Cardiac fibroblast (primary cell): ENCODE measurements at places on chromosomes 5 and 9.
A peak's percentile ranks its signal among the peaks of the same experiment; 100 is the strongest.

GRCh38 chr9:93079371-93079770 is 16.6 kb upstream of the CARD19 start:
- no peak for DNase-seq

DNA sequence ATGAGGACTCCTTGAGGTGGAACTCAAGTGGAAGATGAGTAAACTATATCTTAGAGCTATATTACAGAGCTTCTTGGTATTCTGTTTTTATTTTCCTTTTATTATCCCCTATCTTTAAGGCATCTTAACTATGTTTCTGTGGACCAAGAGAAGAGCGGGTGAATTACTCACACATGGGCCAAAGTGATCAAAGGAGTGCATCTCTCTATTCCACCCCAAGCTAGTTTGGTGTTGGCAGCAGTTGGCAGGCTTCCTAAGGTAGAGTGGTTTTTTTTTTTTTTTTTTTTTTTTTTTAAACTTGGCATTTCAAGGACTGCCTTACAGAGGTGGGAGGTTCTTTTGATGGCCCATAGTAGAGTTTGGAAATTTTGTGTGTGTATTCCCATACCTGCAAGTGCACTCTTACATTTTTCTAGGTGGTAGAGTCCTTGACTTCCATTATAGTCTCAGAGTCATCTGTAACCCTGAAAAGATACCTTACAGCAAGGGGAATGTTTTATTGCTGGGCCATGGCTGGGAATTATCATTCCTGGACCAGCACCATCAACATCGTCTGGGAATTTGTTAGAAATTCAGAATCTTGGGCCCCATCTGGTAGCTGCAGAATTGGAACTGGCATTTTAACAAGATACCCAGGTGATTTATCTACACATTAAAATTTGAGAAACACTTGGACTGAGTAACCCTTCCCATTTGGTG is 51.0 kb downstream of the ARHGAP26 start:
- DNase-seq = no peak

- DNase-seq = no peak
These were observed 42.3 kb downstream of the NAIF1 start for GRCh38 chr9:128024761-128025308.

DNA sequence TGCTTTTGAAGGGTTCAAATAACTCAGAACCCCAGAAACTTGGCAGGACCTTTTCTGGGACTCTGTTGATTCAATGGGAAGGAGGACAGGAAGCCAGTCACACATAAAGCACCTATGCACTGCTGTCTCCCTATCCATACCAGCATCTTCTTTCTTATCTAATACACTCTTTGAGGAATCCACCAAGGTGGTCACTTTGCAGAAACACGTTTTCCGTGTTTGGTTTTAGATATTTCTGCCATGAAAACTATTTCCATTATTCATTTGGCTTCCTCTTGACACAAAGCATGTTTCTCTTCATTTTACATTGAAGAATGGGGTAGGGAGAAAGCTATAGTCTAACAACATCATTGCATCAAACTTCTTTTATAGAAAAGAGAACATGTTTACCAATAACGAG is 76.5 kb upstream of the NR3C1 start:
- no peak for DNase-seq

GRCh38 chr9:114310471-114311450 is 12.1 kb upstream of the ORM1 start:
- no peak for DNase-seq

GRCh38 chr5:72146056-72146455 is 38.8 kb downstream of the MAP1B start:
- no peak for DNase-seq

DNA sequence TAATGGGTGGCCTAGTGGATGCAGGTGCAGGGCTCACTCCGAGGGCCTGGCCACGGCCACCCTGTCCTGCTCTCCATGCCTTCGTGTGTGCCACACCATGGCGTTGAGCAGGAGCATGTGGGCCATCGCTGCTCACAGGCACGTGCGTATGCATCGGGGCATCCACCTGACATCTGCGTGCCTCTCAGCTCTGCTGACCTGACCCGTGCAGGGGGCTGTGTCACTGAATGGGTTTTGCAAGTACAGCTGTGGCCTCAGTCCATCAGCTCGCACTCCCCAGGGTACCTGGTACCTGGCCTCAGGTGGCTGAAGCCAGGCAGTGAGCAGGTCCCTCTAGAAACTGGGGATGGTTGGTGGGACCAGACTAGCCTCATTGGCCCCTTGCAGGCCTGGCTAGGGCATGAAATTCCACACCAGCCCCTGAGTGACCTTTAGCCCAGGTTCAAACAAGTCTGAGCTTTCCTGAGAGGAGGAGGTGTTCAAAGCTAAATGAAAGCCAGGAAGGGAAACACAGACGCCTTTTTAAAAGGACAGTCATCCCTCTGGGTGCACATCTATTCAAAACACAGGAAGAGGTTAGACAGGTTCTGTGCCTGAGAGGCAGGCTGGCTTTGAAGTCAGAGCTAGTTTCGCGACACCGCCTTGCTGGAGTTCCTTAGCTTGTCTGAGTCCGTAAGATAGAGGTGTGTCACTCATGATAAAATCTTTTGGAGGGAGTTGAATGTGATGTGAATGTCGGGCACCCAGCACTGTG is 74.0 kb downstream of the MACROH2A1 start:
- no peak for DNase-seq

DNA sequence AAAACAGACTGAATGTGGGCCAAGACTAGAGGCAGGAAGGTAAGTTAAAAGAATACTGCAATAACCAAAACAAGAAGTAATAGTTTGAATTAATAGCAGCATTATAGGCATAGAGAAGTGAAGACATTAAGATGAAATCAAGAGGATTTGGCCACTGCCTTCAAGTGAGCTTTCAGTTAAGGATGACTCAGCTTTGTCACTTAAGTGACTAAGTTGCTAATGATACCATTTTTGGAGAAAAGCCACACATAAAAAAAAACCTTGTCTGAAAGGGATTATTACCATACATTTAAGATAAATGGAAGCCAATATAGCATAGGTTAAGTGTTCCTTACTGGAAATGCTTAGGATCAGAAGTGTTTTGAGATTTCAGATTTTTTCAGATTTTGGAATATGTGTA is 57.0 kb downstream of the ECPAS start:
- DNase-seq = peak; percentile 41

DNA sequence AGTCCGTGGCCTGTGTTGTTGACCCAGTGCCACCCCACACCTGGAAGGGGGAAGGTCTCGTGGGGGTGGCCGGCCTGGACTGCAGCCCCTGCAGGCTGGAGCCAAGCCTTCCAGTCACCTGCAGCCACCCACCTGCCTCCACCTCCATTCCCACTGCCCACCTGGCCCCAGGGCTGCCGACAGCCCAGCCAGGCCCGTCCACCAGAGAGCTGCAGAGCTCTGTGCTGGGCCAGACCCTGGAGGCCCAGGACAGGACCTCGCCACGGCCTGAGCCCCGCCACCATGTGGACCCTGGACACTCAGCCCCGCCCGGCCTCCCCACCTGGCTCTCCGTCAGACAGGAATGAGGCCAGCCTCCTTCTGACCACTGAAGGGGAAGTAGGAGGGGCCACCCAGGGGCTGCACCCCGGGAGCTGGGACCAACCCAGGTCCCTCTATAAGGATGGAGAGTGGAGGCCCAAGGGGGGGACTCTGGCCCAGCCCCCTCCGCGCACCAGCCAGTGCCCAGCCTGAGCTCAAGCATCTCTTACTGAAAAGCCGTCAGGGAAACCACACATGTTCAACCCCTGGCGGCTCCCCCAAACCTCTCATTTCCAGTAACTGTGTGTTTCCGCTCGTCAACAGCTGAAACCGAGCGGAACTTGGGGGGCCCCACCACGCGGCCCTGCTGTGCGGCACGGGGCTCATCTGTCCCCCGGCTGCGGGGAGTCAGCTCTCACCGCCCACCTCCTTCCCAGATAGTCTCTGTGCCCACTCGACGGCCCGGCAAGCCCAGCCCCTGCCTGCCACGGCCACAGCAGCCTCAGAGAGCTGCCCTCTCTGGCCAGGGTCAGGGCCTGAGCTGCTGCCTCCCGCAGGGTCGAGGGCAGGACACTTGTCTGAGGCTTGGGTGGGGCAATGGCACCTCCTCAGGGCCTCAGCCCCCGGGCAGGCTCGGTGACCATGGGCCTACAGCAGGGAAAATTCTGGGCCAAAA is 12.8 kb downstream of the NOTCH1 start:
- DNase-seq = no peak

DNA sequence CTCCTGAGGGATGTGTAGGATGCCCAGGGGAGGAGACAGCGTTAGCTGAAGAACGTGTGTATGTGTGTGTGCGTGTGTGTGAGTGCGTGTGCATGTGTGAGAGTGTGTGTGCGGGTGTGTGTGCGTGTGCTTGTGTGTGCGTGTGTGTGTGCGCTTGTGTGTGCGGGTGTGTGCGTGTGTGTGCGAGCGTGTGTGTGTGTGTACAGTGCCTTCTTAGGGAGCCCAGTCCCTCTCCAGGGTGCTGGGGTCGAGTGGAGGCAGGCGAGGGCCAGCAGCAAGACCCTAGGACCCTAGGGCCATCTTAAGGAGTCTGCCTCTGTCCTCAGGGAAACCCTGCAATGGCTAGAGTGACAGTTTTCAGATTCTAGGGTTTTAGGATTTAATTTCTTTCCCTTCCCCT is 26.0 kb upstream of the STXBP1 start:
- DNase-seq = no peak

GRCh38 chr5:67957374-67957773 is 258.2 kb upstream of the PIK3R1 start:
- no peak for DNase-seq

GRCh38 chr5:32076699-32077695 is 97.1 kb downstream of the GOLPH3 start:
- DNase-seq = peak; percentile 81

DNA sequence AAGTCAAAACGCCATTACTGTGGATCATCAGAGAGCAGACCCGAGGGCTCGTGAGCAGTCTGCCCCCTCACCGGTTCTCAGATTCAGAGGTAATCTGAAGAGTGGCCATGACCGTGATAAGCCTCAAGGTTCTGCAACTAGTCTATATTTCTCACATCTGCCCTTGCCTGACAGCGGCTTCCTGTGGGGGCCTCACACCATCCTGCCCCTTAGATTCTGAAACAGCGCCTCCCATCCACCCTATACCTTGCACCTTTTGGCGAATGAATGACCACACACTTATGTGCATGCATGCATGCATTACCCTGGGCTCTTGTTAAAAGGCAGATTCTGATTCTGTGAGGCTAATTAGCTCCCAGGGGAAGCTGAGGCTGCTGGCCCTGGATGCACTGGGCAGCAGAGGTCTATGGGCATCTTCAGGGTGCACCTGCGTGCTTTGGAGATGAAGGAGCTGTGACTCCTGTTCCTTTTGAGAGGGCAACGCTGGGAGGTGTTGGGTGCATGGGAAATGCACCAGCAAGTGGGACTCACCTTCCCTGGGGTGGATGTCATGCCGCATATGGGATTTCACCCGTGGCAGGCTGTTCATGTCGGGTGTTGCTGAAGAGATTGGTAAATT is 7.8 kb upstream of the GADD45G start:
- DNase-seq = no peak

GRCh38 chr9:136860933-136861873 is 4.9 kb downstream of the EDF1 start:
- no peak for DNase-seq

GRCh38 chr5:118531276-118531675 is 457.1 kb downstream of the DTWD2 start:
- no peak for DNase-seq

GRCh38 chr5:14445576-14446290 is 135.9 kb upstream of the OTULINL start:
- DNase-seq = peak; percentile 73

GRCh38 chr5:55535199-55535905 is 588 bp upstream of the PLPP1 start:
- no peak for DNase-seq

DNA sequence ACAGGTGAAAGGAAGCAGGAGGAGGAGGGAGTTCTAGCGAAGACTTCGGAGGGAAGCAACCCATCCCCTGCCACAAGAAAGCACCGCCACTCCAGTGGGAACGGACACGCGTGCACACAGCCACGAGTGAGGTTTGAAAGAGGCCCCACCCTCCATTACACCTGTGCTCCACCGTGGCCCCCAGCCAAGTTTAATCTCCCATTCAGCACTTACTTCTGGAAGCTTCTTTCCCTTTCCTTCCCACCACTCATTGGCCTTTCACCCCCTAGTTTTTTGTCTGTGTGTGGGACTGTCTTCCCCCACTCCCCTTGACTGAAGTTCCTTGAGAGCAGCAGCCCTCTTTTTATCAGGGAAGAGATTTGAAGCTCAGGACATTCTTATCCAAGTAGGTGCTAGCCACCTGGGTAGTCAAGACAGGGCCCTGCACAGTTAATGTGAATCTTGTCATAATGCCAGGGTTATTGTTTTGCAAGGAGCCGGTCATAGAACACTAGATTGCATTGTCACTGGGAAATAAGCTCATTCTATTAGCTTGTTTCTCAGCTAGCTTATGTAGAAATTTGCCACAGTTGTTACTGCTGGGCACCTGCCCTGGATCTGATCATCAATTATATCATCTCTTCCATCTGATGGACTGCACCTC is 256.0 kb downstream of the DOCK8 start:
- DNase-seq = no peak

GRCh38 chr5:398475-399295 is 44.3 kb upstream of the EXOC3 start:
- no peak for DNase-seq

- no peak for DNase-seq
These were observed 186.0 kb downstream of the NXNL2 start for GRCh38 chr9:88721025-88721424.

- peak; percentile 95 for DNase-seq
These were observed 102.2 kb upstream of the MOCS2 start for GRCh38 chr5:53211799-53212198.

GRCh38 chr5:120734033-120734432 is 269.9 kb downstream of the PRR16 start:
- no peak for DNase-seq

DNA sequence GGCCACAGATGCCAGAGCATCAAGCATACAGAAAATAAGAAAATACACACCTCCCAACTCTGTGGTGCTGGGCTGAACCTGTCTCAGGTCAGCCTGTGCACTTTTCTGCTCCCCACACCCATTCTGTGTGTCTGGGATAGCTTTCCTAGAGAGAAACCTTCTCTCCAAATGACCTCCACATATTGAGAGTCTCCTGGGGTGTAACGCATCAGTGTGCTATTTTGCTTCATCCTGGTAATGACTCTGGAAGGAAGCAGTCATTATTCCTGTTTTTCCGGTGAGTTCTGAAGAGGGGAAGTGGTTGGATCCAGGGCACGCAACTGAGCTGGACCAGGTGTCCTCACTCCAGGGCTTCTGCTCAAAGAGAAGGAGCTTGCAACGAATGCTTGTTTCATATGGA is 73.2 kb upstream of the SH3PXD2B start:
- DNase-seq = no peak

GRCh38 chr5:10757043-10757442 is 4.0 kb downstream of the DAP start:
- no peak for DNase-seq

GRCh38 chr5:24135536-24135935 is 509.2 kb downstream of the CDH10 start:
- DNase-seq = no peak

- DNase-seq = no peak
These were observed 16.9 kb upstream of the SLC22A4 start for GRCh38 chr5:132277256-132277655.

DNA sequence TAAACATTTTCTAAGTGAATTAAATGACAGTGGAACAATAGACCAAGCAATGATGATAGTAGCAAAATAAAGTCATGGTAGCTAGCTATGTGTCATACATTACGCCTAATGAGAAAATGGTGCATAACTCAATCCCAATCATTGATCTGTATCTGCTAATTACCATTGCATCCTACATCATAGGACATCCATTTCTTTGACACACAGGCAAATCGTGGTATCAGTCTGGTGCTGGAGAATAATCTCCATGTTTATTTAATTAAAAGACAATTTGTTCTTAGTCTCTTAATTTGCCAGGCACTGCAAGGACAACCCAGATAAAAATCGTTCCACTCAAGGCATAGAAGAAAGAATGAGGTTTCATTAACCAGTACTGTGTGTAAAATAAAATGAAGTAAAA is 89.6 kb upstream of the SMC5 start:
- DNase-seq = no peak
